ENCODE measurements at places on chromosomes 1 and 21.

GRCh38 chr21:41598561-41599431 lies 90.8 kb upstream of the TMPRSS2 start:
- DNase-seq = no peak

- DNase-seq = no peak
These were observed 82.8 kb upstream of the SOX13 start for GRCh38 chr1:203990118-203990517.

DNA sequence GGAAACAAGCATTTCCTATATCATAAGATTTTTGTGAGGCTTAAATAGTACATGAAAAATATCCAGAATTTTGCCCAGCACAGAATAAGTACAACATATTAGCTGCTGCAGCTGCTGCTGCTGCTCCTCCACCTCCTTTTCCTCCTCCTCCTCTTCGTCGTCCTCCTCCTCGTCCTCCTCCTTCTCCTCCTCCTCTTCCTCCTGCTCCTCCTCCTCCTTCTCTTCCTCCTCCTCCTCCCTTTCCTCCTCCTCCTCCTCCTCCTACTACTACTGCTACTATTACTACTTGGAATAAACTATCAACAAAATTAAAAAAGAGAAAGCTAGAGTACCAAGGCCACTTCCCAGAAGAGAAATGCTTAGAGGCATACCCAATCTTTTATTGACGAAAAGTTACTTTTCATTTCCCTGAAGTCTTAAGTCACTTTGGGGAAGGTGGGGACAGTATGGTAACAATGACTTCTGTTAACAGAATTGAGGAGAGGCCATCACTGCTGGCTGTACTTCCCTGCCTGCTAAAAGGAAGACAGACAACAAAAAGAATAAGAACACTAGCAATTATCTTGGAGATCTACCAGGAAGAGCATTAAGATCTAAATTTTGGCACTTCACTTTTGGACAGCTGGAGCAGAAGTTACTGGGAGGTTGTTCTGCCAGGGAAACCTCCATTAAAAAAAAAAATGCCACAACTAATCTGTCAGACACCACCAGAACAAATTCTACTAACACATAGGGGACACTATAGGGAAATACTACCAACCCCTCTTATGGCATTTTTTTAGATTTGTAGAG lies 7.1 kb downstream of the DENND1B start:
- no peak for DNase-seq

DNA sequence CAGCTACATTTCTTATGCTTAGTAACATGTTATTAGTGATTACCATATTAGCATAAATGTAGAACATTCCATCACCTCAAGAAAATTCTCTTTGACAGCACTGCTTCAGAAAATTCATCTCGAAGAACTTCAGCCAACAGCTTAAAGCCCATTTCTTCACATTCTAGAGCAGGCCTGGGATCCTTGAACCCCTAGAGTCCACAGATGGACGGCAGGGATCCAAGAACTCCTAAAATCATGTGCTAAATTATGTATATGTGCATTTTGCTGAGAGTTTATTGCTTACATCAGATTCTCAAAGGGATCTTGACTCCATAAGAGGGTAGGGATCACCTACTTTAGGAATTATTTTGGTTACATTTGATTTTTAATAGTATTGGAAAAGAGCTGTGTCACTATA lies 76.2 kb upstream of the TEKT2 start:
- DNase-seq = no peak

DNA sequence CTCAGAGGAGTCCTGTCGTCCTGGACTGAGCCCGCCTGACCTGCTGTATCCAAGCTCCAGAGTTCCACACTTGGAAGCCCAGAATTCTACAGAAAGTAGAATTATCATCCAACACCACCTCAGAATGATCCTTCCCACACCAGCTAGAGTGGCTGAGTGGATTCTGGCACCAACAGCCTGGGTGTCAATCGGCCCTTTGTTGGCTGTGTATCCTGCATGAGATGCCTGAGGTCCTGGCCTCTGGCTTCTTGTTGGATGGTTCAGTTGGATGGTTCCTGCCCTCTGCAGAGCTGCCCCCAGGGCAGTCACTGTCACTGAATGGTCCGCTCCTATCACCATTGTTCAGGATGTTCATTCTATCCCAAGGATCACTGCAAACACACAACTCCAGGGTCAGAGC lies 49.8 kb downstream of the PGBD5 start:
- no peak for DNase-seq

DNA sequence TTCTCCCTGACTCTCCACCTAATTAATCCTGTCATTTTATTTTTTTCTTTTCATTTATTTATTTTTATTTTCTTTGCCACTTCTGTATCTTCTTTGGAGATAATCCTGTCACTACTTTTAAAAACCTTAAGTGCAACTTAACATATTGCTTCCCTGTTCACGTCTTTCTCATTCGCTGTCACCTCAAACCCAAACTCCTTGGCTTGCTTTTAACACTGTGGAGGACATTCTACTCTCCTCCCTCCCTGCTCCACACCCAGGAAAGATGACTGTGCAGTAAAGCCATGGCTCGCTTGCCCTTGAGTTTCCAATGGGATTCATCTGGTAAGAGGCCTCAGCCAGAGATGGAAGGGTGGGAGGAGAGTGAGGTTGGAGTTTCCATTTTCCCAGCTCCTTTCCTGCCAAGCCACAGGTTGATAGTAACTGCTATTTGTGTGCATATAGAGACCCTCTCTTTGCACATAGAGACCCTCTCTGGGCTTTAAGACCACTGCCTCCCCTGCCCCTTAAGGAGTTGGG lies 6.4 kb upstream of the BRWD1 start:
- no peak for DNase-seq

GRCh38 chr1:234870020-234870981 lies 258.3 kb downstream of the TOMM20 start:
- DNase-seq = no peak

GRCh38 chr1:21385022-21385421 lies 54.9 kb upstream of the NBPF3 start:
- DNase-seq = no peak

DNA sequence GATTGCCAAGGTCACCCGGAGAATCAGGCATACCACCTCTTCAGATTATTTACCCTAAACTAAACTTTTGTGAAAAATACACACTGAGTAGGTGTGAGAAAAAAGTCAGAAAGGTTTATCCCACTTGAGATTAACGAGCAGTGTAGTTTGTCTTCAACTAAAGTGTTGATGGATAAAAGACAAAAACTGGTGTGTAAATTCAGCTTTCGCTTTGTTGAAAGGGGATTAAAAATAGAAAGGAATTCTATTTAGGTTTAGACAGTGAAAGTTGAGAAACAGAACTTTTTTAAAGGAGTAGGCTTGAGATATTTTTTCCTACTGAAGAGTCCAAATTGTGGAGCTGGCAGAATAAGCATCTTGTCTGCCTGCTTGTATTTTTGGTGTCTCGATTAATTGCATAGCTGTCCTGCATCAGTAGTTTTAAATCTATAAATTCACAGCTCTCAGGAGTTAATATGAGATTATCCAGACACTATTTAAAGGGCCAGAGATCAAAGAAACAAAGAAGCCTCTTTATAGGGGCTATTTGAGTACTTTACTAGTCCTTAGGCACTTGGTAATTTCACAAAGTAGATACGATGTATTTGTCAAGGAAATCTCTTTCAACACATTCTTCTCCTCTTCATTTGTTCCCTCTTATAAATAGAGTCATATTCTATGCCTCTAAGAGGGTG lies 46.7 kb upstream of the RABGAP1L start:
- DNase-seq = no peak

DNA sequence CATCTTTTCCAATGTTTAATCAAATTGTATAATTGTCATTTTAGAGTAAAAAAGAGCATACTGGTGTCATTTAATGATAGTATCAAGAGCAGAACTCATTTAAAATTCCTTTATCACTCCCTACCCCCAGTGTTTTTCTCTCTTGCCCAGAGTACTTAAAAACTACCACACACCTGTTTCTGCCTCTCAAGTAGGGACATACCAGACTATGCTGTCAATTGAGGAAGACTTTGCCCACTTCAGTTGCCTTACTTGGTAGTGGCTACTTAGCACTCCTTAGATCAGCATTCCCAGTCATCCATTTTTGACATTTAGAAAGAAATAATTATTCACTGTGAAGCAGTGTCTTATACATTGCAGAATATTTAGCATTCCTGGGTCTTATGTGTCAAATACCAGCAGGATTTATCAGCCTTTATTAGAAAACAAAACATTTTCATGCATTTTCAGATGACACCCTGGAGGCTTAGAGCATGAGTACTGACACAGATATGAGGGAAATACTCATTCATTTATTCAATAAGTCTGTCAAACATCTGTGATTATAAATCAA lies 127.5 kb upstream of the RGS1 start:
- peak; percentile 50 for DNase-seq

DNA sequence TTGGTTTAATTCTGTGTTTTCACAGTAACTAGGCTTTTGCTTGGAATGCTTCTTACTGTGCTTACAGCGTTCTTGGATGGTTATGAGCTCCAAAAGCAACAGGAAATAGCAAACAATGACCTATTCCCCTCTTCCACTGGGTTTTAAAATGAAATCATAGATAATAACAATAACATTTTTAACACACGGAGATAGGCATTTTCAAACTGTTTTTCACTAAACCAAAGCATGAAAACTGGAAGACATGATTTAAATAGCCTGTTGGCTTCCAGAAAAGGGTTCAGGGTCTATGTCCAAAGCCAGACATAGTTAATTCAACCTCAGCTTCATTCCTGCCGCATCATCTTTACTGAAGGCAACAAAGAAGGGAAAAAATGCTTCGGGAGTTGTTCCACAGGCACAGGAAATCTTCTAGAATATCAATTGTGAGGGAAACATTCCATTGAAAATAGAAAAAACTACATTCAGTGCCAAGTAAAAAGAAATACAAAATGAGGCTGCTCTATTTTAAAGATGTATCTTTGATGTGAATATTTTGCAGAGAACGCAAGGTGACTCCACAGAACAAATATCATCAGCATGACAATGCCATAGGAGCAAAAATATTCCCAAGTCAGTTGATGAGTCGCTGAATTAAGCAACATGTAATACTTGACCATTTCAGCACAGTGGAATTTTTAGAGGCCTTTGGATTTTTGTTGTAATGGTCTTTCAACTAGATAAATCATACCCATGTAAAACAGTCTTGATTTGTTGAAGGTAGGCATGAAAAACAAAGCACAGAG lies 80.7 kb downstream of the NID1 start:
- peak; percentile 73 for DNase-seq

DNA sequence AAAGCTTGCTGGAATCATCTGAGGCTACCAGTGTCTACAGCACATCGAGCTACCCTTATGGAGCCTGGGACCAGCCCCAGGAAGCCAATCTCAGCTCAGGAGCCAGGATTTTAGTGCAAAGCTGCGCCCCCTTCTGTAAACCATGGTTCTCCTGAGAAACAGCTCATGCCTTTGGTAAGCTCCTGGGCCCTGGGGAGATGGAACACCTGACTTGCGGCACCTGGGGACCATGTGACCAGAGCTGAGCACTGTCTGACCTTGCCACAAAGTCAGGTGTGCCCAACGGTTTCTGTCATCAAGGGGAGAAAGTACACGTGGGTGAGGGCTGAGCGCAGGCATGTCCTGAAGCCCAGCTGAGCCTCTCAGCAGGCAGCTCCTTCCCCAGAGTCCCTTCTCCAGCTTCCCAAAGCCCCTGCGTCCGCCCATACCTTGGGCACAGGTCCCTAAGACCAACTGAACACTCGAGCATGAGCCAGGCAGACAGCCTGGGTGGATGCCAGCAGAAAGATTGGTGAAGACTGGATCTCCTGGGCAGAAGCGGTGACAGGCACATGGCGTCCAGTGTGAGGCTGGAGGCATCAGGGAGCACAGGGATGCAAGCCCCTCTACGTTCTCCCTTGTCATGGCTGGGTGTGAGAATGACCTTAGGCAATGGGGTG lies 57.9 kb upstream of the TENT5B start:
- DNase-seq = no peak

DNA sequence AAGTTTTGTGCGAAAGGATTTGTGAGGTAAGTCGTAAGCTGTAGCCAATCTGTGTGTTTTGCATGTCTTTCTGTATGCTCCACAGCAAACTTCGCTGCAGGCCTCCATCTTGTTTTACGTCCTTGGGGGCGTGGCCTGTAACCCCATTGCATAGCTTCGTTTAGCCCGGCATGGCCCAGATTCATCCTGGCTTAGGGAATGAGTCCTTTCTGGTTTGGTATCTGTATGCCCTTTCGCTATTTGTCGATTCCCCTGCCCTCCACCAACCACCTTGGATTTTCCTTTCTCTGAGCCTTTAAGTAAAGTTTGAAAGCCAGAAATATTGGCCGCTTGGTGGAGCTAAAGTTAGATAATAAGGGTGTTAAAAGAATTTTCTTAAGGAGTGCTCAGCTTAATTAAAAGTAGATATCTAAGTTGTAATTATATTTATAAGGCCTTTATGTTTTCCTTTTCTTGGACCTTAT lies 1.1 kb downstream of the THEM4 start:
- DNase-seq = peak; percentile 34

- DNase-seq = no peak
These were observed 37.5 kb downstream of the QSOX1 start for GRCh38 chr1:180192172-180192571.

DNA sequence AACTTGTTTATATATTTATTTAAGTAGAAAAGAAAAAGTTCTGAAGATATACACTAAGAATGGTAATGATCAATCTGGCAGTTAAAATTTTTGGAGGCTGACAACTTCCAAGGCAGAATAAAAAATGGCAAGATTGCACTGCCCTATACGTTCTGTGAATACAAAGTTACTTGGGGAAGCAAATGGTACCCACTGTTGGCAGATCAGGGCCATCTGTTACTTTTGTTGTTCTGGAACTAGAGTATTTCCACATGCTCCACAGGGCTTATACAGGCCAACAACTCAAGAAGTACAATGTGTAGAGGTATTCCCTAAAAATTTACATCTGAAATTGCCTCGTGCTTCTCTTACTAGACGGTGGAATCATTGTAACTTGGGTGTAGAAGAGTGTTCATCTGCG lies 53.2 kb downstream of the AHCTF1 start:
- no peak for DNase-seq

DNA sequence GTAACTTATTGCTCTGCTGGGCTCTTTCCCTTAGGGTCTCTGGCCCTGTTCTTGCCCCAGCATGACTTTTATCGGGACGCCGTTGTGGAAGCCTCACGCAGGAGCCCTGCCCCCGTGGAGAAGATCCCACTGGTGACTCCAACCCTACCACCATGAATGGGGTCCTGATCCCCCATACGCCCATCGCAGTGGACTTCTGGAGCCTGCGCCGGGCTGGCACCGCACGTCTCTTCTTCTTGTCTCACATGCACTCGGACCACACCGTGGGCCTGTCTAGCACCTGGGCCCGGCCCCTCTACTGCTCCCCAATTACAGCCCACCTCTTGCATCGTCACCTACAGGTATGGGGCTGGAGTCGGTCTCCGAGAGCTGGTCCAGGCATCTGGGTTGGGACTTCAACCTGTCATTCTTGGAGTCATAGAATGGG lies 322 bp downstream of the DCLRE1B start:
- DNase-seq = no peak

DNA sequence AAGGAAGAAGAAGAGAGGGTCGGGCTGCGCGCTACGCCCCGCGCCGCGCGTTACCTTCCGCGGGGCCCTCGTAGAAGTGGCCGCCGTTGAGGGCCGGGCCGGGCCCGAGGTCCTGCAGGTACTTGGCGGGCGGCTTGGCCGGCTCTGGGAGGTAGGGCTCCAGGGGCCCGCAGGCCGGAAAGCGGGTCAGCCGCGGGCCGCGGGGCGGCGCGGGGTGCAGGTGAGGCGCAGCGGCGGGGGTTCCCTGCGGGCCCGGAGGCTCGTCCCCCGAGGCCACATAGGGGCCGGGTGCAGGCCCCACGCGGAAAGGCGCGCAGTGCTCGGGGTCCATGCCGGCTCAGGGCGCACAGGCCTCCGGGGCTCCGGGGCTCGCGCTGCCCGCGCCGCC lies 196 bp downstream of the ALX3 start:
- DNase-seq = no peak
